ENCODE measurements at places on chromosomes 11 and 22.

DNA sequence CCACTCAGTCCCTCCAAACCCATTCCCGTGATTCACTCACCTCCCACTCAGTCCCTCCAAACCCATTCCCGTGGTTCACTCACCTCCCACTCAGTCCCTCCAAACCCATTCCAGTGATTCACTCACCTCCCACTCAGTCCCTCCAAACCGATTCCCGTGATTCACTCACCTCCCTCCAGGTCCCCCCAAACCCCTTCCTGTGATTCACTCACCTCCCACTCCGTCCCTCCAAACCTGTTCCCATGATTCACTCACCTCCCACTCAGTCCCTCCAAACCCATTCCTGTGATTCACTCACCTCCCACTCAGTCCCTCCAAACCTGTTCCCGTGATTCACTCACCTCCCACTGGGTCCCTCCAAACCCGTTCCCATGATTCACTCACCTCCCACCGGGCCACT lies 639.6 kb downstream of the BRD1 start:
- no peak for DNase-seq

DNA sequence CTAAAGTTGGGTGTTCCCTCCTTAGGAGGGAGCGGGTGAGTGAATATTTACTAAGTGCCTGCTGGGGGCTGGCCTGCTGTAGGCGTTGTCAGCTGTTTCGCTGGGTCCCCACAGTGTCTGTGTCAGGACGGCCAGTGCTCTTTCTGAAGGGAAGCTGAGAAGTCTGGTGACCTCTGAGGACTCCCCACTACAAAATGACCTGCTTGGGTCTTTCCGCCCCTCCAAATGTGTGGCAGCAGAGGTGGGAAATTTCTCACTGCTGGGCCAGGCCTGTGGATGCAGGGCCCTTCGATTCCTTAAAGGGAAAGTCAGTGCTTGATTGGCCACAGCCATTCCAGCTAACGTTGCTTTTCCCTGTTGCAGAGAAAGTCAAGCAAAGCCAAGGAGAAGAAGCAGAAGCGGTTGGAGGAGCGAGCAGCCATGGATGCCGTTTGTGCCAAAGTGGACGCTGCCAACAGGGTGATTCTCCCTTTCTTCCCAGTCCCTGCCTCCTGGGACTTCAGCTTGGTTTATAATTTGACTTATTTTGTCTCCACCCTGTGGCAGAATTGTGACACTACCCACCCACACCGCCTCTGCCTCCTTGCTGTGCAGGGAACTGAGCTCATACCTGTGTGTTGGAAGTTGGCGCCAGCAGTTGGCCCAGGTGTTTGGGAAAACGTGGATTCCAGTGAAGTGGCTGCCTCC lies 6.8 kb downstream of the NAA40 start:
- DNase-seq: peak; percentile 81

DNA sequence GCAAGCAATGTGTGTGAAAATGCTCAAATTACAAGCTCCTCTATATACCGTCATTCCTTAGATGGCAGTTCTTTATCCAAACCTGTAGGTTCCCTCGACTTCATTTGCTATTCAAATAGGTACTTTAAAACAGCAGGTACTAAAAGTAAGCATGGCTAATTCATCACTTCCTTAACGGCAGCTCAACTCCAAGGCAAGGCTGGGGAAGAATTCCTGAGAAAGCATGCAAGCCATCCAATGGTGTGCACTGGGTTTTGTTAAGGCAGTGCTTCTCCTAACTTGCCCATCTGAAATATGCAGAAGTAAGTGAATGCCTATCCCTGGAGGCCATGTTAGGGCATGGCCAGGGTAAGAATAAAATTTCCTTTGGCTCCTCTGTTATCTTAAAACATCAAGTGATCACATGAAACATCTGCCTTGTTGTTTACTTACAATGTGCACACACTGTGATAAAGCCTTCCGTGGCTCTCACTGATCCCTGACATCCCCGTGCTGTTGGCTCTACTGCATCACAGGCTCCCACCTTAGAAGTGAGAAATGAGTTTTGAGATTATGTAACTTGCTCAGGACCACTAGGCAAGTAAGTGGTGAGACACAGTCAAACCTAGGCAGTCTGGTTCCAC lies 52.1 kb downstream of the SMCO4 start:
- no peak for DNase-seq

DNA sequence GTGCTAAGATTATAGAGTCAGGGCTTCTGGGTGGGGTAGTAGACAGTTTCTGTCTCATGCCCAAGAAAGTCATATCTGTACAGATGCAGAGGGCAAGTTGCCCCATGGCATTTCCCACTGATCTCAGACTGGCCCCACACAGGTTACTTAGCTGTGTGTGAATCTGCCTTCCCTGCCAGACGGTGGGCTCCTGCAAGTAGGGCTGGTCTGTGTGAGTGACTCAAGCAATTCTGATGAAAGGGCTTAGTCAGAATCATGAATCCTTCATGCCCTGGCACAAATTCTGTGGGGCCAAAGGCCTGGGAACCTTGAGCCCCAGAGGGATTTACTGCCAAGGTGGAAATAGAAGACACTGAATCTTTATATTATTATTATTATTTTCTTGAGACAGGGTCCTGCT lies 30.4 kb downstream of the USH1C start:
- DNase-seq: no peak

- peak; percentile 3 for DNase-seq
Observed at GRCh38 chr11:78886616-78887015, 312.0 kb upstream of the NARS2 start.

- DNase-seq: no peak
Observed at GRCh38 chr11:118200497-118200896, 24.1 kb upstream of the SCN2B start.

GRCh38 chr11:103413266-103413888 lies 304.2 kb downstream of the DYNC2H1 start:
- DNase-seq: no peak

DNA sequence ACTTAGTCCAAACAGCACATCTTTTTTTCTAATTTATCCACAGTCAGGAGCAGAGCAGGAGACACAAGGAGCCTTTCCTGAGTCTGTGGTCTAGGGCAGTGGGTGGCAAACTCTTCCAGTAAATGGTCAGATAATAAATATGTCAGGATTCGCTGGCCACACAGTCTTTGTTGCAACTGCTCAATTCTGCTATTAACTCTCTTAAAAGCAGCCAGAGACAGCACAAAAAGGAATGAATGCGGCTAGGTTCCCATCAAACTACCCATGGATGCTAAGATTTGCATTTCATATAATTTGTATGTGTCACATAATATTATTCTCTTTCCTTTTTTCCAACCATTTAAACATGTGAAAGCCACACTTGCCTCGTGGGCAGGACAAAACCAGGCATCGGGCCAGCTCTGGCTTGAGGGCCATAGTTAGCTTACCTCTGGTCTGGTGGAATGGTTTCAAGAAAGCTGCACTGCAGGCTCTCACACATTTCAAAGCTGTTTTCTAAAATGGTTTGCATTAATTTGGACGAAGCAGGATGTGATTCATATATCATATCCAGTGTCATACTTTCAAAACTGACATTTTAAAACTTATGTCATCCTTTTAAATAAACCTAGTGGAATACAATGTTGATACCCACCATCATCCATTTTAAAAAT lies 64.7 kb upstream of the CD5 start:
- DNase-seq: no peak

DNA sequence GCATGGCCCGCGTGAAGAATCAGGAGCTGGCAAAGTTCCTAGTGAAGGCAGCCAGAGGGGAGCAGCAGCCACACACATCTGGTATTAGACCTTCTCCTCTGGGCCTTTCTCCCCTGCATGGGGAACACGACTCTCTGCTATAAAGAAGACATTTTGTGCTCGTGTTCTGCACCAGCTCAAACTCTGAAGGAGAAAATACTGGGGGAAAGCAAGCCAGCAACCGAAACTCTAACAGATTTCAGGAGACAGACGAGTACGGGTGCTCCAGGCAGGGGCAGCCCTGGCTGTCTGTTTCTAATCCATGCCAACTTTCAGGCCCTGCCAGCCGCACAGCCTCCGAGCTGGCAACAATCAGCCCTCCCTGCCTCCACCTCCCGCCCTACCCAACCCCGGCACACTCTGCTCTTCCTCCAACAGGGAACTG lies 296.3 kb downstream of the BRD1 start:
- no peak for DNase-seq

DNA sequence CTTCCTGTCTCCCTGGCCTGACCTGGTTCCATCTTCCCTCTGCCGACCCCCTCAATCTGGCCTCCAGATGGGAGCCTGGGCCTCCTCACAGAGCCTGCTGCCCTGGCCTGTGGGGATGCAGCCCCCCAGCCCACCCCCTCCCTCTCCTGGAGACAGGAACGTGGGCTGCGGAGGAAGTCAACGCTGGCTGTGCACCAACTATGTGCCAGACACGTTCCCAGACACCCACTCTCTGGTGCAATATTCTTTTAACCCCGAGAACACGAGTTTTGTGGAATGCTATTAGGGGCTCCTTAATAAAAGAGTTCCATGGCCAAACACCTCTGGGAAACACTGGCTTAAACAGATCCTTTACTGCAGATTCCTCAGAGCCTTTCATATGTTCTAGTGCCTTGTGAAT lies 15.9 kb downstream of the WNT11 start:
- no peak for DNase-seq

DNA sequence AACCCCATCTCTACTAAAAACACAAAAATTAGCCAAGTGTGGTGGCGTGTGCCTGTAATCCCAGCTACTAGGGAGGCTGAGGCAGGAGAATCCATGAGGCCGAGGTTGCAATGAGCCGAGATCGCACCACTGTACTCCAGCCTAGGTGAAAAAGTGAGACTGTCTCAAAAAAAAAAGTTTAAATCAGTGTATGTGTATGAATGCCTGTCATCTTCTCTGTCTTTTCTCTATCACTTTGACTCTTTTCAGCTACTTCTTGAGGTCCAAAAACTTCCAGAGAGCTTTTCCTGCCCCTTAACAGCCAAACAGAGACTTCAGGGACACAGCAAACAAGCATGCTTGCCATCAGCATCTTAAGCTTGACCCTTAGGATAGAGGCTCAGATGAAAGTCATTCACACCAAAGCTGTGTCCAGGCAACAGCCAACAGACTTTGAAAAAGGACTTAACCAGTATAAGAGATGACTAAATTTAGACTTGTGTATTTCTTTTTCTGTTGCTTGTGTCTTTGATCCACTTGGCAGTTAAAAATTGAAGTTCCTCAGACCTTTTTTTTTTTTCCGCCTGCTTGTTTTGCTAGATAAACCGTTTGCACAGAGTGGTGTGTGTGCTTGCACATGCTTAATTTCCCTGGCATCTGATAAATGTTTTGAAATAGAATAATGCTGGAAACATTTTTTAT lies 151.9 kb downstream of the DBX1 start:
- no peak for DNase-seq

DNA sequence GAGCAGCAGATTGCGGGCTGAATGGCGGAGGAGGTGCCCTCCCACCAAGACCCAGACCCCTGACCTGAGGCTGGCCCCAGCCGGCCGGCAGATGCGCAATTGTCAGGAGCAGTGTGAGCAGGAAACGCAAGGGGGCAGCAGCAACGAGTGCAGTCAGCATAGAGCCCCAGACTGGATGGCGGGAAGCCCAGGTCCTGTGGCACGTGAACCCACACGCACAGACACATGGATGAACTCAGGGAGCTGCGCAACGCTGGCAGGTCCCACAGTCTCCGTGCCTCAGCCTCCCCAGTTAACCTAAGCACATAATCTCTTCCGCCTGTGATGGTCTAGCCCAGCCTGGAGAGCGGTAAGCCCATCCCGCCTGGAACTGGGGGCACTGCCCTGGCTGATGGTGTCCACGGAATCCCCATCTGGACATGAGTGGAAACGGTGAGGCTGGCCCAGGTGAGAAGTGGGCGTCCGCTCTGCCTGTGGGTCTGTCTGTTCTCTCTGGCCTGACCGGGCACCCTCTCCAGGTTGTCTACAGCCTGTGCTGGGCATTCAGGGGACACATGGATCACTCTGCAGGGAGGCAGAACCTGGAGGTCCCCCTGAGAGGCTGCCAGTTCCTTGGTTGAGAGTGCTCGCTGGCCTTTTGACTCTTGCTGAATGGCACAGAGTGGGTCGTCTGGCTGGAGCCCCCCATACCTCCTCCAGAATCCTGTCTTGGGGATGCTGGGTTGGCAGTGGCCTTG lies 626 bp upstream of the TBX10 start:
- DNase-seq: peak; percentile 68

DNA sequence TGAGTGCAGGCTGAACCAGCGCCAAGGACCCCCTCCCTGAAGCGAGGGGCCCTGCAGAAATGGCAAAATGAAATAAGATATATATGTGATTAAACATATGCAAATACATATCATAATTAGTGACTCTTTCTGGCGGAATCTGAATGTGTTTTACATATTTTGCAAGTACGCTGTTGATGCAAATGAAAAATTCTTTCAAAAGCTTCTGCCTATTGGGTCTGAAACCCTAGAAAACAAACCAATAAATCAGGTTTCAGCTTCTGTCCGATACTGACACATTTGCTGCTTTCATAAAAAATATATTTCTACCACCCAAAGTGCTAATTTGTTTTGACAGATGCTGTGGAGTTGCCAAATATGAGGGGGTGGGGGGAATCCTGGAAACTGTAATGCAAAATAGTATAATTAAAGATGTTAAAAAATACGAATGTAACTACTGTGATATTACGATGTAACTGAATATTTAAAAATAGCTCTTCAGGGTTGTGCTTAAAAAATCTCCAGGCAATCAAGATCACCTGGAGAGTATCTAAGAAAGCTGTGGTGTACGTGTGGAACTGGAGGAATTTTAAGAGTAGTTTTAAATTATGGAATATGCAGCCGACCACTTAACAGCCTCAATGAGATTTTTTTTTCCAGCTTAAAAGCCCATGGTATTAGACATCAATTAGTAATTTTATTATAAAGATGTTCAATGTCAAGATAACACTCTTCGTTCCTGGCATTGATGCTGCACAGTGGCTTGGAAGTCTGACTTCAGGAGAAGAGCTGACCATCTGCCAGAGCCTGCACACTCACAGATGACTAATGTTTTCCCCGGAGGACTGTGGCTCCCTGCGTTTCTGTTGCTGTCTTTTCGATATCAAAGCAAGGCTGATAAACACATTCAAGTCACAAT lies 122.2 kb upstream of the RCN1 start:
- no peak for DNase-seq

DNA sequence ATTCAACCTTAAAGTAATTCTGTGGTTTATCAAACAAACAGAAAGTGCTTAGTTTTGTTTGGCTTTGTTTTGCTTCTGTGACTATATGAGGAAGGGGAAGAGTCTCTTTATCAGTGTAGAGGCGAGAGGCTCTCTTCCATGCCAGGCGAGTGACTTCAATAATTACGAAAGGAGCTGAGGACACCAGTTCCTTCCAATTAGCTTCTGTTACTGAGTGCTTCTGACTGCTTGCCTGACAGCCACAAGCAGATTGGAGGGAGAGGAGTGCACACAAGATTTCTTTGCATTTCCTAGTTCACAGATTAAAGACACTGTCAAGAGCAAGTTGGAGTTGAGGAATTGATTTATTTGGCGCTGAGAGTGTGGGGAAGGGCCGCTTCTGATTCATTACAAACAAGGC lies 1484.5 kb upstream of the TENM4 start:
- peak; percentile 39 for DNase-seq

GRCh38 chr22:40606306-40606705 lies 30.2 kb downstream of the MRTFA start:
- DNase-seq: no peak

DNA sequence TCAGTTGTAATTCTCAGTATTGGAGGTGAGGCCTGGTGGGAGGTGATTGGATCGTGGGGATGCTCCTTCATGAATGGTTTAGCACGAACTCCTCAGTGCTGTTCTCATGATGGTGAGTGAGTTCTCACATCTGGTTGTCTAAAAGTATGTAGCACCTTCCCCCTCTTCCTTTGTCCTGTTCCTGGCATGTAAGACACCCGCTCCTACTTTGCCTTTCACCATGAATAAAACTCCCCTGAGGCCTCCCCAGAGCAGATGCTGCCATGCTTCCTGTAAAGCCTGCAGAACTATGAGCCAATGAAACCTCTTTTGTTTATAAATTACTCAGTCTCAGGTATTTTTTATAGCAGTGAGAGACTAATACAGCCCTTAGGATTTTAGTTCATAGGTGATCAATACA lies 191.5 kb downstream of the MAML2 start:
- DNase-seq: no peak
